ENCODE measurements at places on chromosomes 3 and 15.

GRCh38 chr3:169969174-169970095, 2.8 kb downstream of the SEC62 start:
- peaks cover 5% of the 10 kb centered on the region for H3K4me1 ChIP-seq
- no peaks in the 10 kb centered on the region for H3K27me3 ChIP-seq
- DNase-seq = no peak
- H3K36me3 ChIP-seq = no peaks in the 10 kb centered on the region

DNA sequence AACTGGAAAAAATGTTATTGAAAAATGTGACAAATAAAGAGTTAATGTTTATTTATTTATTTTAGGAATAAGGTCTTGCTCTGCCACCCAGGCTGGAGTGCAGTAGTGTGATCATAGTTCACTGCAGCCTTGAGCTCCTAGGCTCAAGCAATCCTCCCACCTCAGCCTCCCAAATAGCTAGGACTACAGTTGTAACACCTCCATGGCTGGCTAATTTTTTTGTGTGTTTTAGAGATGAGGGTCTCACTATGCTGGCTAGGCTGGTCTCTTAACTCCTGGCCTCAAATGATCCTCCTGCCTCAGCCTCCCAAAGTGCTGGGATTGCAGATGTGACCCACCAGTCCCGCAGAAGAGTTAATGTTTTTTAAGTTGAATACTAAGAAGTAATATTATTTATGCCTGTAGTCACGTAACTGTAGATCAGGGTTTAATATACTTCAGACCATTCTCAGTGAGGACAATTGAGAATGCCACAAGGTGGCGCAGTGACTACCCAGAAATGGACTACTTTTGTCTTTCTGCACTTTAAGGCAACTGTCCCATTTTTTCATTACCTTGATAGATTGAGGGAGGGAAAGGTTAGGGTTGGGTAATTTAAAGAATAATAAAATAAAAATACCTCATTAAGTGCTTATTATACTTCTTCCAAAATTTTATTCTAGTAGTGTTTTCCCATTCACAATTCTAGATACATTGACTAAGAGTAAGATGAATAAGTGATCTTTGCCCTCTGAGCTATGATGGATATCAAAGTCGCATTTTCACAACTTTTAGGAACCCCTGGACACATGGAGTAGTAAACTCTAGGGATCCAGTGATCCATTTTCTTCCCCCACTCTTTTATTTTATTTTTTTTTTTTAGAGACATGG, 6.0 kb downstream of the MUC13 start:
- no peaks in the 10 kb centered on the region for H3K36me3 ChIP-seq
- H3K27me3 ChIP-seq = no peaks in the 10 kb centered on the region
- no peak overlapping the region for H3K27ac ChIP-seq
- peak; percentile 44 for DNase-seq
- H3K4me3 ChIP-seq = no peak overlapping the region

DNA sequence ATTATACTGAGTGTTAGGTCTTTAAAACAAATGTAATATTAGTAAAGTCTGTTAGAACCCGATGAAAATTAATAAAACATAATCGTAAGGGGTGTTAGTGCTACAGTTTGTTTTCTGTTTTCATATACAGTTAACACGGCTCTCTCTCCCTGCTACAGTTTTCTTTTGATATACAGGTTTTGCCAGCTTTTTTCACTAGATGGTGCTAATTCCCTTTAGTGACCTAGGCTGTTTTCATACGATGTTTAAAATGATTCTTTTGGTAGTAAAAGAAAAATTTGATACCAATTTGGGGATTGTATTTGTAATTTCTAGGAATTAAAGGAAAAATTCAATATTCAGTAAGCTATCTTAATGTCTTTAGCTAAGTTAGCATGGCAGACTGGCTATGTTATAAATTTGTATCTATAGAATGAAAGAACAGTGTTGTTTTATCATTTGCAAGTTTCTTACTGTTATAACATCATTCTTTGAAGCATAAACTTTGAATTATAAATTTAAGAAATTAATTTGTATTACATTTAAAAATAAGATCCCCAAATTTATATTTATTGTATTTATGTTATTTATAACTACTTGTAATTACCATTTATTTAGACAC, 11.5 kb downstream of the APH1B start:
- no peaks in the 10 kb centered on the region for H3K36me3 ChIP-seq
- no peak overlapping the region for H3K4me3 ChIP-seq
- no peak overlapping the region for H3K27ac ChIP-seq
- DNase-seq = no peak
- no peaks in the 10 kb centered on the region for H3K27me3 ChIP-seq

DNA sequence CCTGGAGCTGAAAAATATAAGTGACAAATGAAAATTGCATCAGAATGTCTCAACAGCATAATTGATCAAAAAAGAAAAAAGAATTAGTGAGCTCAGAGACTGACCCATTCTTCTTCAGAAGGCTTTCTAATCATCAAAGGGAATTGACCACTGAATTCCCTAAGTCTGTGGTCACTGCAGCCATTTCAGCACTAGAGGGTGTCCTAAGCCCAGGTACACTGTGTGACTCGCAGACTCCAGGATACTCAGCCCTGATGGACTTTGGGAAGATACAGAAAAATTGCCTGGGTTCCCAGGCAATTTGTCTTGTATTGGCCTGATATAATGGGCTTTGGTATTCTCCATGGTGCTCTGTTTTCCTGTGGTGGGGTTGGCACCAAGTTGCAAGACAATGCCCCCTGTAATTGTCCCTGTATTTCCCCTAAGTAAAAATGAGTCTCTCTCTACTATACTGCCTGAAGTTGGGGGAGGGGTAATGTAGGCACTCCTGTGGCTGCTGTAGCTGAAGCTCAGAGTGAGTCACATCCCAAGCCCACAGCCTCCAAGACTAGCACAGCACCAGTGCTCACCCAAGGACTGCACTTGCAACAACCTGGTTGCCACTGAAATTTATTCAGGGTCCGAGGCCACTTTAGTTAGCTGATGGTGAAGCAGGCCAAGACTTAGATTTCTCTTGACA, 256.0 kb upstream of the STAC start:
- no peaks in the 10 kb centered on the region for H3K27me3 ChIP-seq
- no peak overlapping the region for H3K27ac ChIP-seq
- H3K36me3 ChIP-seq = no peaks in the 10 kb centered on the region
- H3K4me3 ChIP-seq = no peak overlapping the region
- no peaks in the 10 kb centered on the region for H3K4me1 ChIP-seq

GRCh38 chr3:177358977-177359592, 161.8 kb upstream of the TBL1XR1 start:
- H3K36me3 ChIP-seq = no peaks in the 10 kb centered on the region
- peaks cover 20% of the 10 kb centered on the region for H3K4me1 ChIP-seq
- H3K27me3 ChIP-seq = no peaks in the 10 kb centered on the region
- DNase-seq = peak; percentile 61
- H3K27ac ChIP-seq = peak overlapping the region; percentile 39

DNA sequence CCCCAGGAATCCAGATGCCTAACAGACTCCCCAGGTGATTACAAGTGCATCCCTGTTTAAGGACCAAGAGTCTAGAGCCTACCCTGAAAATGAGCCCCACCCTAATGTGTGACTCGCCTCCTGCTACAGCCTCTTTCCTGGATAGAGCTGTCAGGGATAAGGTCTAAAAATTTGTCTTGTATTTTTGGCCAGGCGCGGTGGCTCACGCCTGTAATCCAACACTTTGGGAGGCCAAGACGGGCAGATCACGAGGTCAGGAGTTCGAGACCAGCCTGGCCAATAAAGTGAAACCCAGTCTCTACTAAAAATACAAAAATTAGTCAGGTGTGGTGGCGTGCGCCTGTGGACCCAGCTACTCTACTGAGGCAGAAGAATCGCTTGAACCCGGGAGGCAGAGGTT, 11.2 kb downstream of the TMC3 start:
- H3K36me3 ChIP-seq = no peaks in the 10 kb centered on the region
- no peak overlapping the region for H3K27ac ChIP-seq
- H3K4me1 ChIP-seq = peaks cover 2% of the 10 kb centered on the region

- DNase-seq = no peak
- H3K4me3 ChIP-seq = no peak overlapping the region
- H3K27ac ChIP-seq = no peak overlapping the region
- H3K4me1 ChIP-seq = peaks cover 5% of the 10 kb centered on the region
- H3K27me3 ChIP-seq = no peaks in the 10 kb centered on the region
Observed at GRCh38 chr3:15647611-15648167, 46.1 kb downstream of the BTD start.

- no peaks in the 10 kb centered on the region for H3K36me3 ChIP-seq
- H3K27ac ChIP-seq = no peak overlapping the region
- no peaks in the 10 kb centered on the region for H3K27me3 ChIP-seq
- H3K4me1 ChIP-seq = peaks cover 3% of the 10 kb centered on the region
Observed at GRCh38 chr15:99424978-99425656, 140.7 kb upstream of the MEF2A start.

DNA sequence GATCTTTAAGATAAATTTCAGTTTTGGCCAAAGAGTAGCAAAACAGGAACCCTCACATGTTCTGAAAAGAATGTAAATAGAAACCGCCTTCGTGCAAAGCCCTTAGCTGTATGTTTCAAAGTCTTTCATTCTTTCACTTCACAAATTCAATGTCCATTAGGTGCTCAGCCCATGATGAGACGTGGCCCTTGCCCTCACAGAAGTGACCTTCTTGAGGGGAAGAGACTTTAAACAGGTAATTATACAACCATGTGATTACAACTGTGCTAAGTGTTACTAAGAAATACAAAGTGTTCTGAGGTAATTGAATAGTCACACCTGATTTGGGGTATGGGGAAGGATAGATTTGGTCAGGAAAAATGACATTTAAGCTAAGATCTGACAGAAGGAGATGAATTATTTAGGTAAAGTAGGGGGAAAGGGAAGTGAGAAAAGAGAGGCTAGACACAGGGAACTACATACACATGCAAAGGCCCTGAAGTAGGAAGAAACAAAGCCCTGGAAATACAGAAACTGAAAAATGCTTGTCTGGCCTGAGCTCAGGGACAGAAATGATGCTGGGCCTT, 19.6 kb downstream of the HSPBAP1 start:
- no peaks in the 10 kb centered on the region for H3K4me1 ChIP-seq
- DNase-seq = no peak
- no peaks in the 10 kb centered on the region for H3K27me3 ChIP-seq
- no peak overlapping the region for H3K4me3 ChIP-seq
- H3K36me3 ChIP-seq = no peaks in the 10 kb centered on the region

GRCh38 chr3:87975716-87976115, 83.1 kb downstream of the CGGBP1 start:
- no peaks in the 10 kb centered on the region for H3K4me1 ChIP-seq
- H3K36me3 ChIP-seq = no peaks in the 10 kb centered on the region
- DNase-seq = no peak
- H3K27ac ChIP-seq = no peak overlapping the region
- no peaks in the 10 kb centered on the region for H3K27me3 ChIP-seq

DNA sequence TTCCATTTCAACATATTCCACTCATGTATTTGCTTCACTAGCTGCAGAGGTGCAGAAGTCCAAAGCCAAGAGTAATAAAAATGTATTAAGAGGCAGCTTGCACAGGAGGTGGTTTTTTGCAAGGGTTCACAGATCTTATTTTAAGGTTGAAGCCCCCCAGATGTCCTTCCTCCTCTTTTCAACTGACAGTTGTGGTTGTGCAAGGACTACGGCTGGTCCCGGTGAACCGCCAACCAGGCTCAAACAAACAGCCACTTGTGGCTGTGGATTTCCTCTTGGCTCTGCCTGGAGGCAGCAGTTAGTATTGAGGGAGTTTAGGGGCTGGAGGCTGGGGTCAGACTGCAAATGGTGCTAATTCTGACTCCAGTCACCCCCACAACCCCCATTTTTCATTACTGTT, 240.7 kb upstream of the TBC1D5 start:
- no peak overlapping the region for H3K27ac ChIP-seq
- no peak overlapping the region for H3K4me3 ChIP-seq
- no peaks in the 10 kb centered on the region for H3K36me3 ChIP-seq
- DNase-seq = no peak
- H3K4me1 ChIP-seq = no peaks in the 10 kb centered on the region
- H3K27me3 ChIP-seq = no peaks in the 10 kb centered on the region

Measured in ovary (tissue), 10 donors.